ENCODE measurements at places on chromosomes 2 and 18. TPM values are rescaled to one million over a fixed set of nuclear protein-coding genes. Genes with fewer than 3 reads are reported as not detected.
A peak's percentile ranks its signal among the peaks of the same experiment; 100 is the strongest.

DNA sequence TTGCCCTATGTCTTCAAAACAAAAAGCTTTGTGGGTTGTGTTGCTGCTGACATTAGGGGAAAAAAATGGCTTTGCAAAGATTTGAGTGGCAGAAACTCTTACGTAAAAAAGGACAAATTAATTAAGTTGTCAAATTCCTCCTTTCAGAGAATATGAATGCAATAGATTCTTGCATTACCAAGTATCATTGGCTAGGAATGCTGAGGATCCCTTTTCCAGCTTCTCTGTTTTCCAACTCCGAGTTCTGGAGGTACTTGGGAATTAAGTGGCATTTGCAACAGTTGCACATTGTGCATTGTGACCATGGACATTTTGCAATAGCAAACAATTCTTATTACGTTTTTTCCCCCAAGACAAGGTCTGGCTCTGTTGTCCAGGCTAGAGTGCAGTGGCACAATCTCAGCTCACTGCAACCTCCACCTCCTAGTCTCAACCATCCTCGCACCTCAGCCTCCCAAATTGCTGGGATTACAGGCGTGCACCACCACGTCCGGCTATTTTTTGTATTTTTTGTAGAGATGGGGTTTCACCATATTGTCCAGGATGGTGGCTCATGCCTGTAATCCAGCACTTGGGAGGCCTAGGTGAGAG lies 29.9 kb upstream of the PPP1CB start:
- no peak overlapping the region for H3K4me3 ChIP-seq
- no peak overlapping the region for H3K27ac ChIP-seq
- no peaks in the 10 kb centered on the region for H3K36me3 ChIP-seq
- DNase-seq: no peak
- peaks cover 4% of the 10 kb centered on the region for H3K4me1 ChIP-seq
- no peaks in the 10 kb centered on the region for H3K27me3 ChIP-seq

GRCh38 chr2:226669905-226670304 lies 129.7 kb downstream of the IRS1 start:
- DNase-seq: no peak
- no peak overlapping the region for H3K4me3 ChIP-seq
- no peaks in the 10 kb centered on the region for H3K36me3 ChIP-seq

DNA sequence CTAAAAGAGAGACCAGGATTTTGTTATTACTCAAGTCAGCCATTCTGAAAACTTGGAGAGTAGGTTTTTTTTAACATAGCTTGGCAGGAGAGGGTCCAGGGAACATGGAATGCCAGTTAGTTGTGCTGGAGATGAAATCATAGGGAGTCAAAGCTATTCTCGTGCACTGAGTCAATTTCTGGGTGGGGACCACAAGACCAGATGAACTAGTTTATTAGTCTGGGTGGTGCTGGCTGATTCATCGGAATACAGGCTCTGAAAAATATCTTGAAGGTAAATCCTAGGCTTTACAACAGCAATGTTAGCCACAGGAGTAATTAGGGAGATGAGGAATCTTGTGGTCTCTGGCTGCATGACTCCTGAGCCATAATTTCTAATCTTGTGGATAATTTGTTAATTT lies 921.4 kb downstream of the TRIB2 start:
- DNase-seq: no peak
- no peak overlapping the region for H3K4me3 ChIP-seq
- no peaks in the 10 kb centered on the region for H3K4me1 ChIP-seq
- H3K27me3 ChIP-seq: no peaks in the 10 kb centered on the region
- no peak overlapping the region for H3K27ac ChIP-seq
- no peaks in the 10 kb centered on the region for H3K36me3 ChIP-seq

The FBXO11 gene
- total RNA-seq: 69.3 TPM

GRCh38 chr2:141611981-141612380 lies 518.8 kb downstream of the LRP1B start:
- no peak overlapping the region for H3K27ac ChIP-seq
- no peaks in the 10 kb centered on the region for H3K4me1 ChIP-seq
- no peak for DNase-seq

DNA sequence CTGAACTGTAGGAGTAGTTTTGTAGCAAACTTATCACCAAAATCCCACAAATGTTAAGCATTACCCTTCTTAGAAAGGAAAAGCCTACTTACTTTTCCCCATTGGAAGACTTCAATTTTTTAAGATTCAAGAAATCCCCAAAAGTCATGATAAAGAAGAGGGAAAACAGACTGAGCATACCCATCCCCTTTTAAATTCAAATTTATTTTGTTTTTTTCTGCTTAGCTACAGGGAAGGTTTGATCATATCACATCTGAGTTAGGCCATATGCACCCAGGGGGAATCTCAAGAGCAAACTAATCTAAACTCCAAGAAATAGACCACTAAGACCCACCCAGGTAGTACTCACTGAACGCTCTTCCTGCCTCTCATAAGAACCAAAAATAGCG lies 174.6 kb downstream of the TGIF1 start:
- H3K4me1 ChIP-seq: peaks cover 28% of the 10 kb centered on the region
- H3K36me3 ChIP-seq: no peaks in the 10 kb centered on the region
- DNase-seq: no peak
- H3K27ac ChIP-seq: peak overlapping the region; percentile 89
- no peaks in the 10 kb centered on the region for H3K27me3 ChIP-seq
- H3K4me3 ChIP-seq: no peak overlapping the region

All from upper lobe of right lung (tissue), 1 donor.